ENCODE measurements at places on chromosomes 6 and 20. TPM values are rescaled to one million over a fixed set of nuclear protein-coding genes. Genes with fewer than 3 reads are reported as not detected.
A peak's percentile ranks its signal among the peaks of the same experiment; 100 is the strongest.

DNA sequence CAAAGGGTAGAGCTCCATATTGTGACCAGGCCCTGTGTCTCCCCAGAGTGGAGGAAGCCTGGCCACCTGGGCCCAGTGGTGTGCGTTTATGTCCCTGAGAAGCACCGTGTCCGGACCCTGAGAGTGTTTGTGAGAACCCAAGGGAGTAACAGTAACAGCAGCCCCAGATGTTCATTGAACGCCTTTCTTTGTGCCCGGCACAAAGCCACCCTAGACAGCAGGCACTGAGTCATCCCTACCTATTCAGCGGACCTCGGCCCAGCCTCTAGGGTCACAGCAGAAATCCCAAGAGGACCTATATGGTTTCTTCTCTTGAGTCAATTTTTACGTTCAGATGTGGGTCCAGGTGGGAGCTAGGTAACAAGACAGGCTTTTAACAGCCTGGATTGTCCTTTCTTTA is 24.5 kb downstream of the BCAS4 start:
- DNase-seq, result no peak

ID4 gene
- 4.6 TPM for polyA plus RNA-seq

PPP1R3G gene
- 0.28 TPM for polyA plus RNA-seq

DNA sequence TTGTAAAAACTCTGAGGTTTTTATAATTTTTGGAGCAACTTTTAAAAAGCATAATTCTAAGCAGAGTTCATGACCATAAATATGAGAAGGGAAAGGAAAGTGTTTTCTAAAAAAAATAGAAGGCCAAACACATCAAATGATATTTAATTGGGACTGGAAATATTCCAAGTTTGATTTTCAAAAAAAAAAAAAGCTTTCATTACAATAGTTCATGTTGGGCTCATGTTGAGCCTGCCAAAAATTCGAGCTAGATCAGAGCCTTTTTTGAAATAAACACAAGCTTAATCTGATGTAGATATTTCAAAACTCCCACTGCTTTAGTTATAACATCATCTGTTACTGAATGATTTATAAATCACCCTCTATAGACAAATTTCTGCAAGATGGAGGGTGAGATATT is 163.4 kb upstream of the DEFB112 start:
- DNase-seq, result no peak

CD83 gene
- polyA plus RNA-seq, result 0.54 TPM

DNA sequence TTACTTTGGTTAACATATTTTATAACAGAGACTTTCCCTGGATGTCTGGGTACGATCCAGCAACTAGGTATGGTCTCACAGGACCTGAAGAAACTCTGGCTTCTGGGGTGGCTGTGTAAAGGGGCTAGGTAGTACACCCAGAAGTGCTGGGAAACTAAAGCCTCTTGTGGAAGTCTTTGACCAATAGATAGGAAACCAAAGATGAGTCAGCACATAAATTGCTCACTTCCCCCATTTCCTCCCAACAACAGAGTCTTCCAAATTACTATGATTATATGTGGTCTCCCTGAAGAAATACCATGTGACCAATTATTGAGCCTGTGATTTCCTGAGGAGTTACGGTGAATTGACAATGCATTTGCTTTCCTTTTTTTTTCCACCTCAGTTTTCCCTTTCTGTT is 26.8 kb upstream of the TBX18 start:
- no peak for DNase-seq

COL9A3 gene
- 3.4 TPM for polyA plus RNA-seq

- DNase-seq, result peak; percentile 62
Observed at GRCh38 chr6:41049521-41049920, 3.5 kb upstream of the APOBEC2 start.

TMEM217 gene
- 0.38 TPM for polyA plus RNA-seq

MAVS gene
- 32.7 TPM for polyA plus RNA-seq

DNA sequence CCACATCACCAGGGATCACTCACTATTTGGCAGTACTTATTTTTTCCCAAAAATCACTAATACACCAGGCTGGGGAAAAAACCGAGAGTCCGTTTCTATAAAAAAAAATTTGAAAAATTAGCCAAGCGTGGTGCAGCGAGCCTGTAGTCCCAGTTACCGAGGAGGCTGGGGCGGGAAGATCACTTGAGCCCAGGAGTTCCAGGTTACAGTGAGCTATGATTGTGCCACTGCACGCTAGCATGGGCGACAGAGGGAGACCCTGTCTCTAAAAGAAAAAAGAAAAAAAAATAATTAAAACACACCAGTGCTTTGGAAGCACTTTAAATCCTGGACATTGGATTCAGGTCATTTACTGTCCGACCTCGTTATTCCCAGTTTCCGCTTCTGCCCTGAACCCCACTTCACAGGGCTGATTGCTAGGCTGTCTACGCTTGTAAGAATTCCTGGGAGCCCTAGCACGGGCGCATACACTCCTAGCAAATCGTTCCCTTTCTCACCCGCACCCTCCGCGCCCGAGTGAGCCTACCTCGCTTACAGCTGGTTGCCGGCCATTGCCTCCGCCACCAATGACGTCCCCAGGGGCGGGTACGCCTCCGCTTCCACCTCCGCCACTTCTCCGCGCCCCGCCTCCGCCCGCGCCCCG is at the start of gene TPMT:
Gene TPMT (minus strand): TSS at position 571 of the 643 bp plus-strand sequence. CDS start 5,950 bp downstream, outside the sequence.
- no peak for DNase-seq

TULP1 gene
- polyA plus RNA-seq, result not detected

CRIP3 gene
- 2.7 TPM for polyA plus RNA-seq

DNA sequence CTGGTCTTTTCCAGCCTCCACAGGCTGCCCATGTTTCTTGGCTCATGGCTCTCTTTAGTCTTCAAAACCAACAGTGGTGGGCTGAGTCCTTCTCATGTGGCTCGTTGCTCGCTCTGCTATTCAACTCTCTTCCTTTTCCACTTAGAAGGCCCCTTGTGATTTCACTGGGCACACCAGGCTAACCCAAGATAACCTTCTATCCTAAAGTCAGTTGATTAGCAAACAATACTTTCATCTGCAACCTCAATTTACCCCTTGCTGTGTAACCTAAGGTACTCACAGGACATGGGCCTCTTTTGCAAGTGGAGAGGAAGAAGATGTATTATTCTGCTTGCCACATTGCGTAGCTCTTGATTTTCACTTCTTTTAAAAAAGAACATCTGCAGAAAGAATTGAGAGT is 79.6 kb downstream of the UTRN start:
- no peak for DNase-seq

- DNase-seq, result no peak
Observed at GRCh38 chr6:166802401-166802800, 153.9 kb downstream of the RNASET2 start.

NEURL2 gene
- polyA plus RNA-seq, result 20.2 TPM

TPX2 gene
- polyA plus RNA-seq, result 21.8 TPM

GRCh38 chr20:25194333-25194972 is 1.1 kb upstream of the ENTPD6 start:
- no peak for DNase-seq

- no peak for DNase-seq
Observed at GRCh38 chr6:633611-634010, 23.3 kb downstream of the HUS1B start.

GRCh38 chr6:121504227-121504626 is 68.8 kb downstream of the GJA1 start:
- DNase-seq, result no peak

DNA sequence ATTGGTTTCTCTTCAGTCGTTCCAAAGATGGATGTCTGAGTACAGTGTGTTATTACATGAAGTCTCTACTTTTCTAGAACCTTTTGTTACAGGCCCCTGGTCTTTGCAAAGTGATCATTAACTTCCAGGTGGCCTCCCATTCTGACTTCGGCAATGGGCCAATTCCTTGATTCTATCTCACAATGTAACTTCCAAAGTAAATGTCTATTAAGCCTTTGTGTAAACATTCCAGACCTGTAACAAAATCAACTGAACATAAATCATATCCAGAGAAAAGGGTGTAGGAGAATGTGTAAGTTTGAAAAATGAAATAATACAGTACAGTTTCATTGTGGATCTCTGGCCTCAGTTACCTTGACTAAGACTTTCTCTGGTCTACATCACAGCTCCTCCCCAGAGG is 187.8 kb upstream of the JAG1 start:
- peak; percentile 67 for DNase-seq

KPNA5 gene
- polyA plus RNA-seq, result 1.6 TPM

- no peak for DNase-seq
Observed at GRCh38 chr6:87710090-87710489, 8.1 kb upstream of the AKIRIN2 start.

GRCh38 chr20:973785-974194 is 28.3 kb downstream of the RSPO4 start:
- DNase-seq, result peak; percentile 52

GRCh38 chr6:75428204-75428603 is 65.4 kb downstream of the FILIP1 start:
- DNase-seq, result no peak

PHACTR1 gene
- 2.8 TPM for polyA plus RNA-seq

- no peak for DNase-seq
Observed at GRCh38 chr20:35446356-35447078, 8.5 kb upstream of the GDF5 start.

DNA sequence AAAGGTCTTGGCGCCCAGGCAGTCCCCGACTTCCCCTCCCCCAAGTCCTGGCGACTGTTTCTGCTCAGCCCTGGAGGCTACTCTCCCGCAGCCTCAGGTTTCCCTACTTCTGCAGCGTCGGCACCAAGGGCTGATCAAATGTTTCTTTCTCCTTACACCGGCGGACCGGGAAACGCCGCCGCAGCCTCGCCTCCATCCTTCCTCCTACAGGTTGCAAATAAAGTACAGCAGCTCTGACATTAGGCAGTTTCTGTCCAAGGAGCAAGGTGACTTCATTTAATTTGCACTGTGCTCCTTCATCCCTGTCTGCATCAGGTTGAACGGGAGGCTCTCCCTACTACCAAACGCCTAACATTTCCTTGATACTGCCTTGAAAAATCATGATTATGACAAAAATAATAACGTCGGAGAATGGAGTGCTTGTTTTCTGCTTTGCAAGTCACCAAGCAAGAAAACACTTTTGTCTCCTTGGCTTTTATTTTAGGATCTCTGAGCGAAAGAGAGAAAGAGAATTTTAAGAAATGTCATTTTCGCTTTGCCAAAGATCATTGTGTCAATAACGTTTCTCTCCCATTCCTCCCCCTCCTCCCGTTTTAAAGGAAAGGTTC is 1.0 kb downstream of the CLIC5 start:
- DNase-seq, result peak; percentile 43

DNA sequence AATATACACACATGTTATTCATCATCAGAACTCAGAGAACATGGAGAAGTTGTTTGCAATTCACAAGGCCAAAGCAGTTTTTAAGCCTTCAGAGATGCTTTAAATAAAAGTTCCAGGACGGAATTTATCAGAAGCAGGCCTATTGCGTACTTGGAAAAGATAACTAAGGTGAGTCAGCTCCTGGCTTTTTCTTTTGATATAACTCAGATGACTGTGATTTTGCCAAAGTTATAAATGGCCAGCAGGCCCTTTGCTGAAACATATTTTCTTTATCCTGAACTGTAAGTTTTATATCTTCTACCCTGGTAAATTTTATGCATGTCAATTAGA is 55.0 kb upstream of the PLCB1 start:
- DNase-seq, result no peak

- no peak for DNase-seq
Observed at GRCh38 chr6:126380072-126380583, 40.2 kb downstream of the CENPW start.

UNC5CL gene
- 31.9 TPM for polyA plus RNA-seq

TREML2 gene
- polyA plus RNA-seq, result 0.10 TPM

DNA sequence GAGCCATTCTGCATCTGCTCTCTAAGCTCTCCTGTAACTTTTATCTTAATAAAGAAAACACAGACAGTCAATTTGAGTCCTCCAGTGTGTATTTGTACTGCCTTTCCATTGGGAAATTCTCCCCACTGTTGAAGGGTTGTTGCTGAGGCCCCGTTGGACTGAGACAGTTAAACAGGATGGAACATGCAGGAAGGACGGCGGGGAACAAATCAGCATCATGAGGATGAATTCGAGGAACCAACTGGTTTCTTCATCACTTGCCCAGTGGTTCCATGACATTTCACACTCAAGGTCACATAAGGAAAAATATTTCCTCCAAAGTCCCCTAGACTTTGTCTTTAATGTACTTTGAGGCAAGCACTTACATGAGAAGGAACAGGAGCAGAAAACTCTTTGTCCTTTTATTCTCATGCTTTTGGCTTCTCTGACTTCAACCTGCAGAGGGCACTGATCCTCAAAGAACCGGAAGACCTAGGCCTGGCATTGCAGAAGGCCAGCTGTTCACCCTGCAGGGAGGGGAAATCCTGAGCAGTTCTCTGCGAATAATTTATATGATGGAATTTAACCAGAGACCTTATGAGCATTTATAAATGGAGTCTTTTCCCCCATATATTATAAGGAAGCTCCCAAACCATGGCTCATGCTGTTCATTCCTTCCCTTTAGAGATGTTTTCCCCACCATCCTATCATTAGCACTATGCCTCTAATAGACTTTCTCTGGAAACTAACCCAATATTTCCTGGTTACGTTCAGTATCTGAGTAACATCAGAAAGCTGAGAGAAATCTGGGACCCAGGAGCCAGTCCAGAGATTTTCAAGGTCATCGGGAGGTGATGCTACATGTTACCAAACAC is 55.2 kb upstream of the ADGRF1 start:
- peak; percentile 87 for DNase-seq

POM121L2 gene
- not detected for polyA plus RNA-seq

GRCh38 chr6:36944650-36945049 is 9.9 kb upstream of the PI16 start:
- no peak for DNase-seq

CFAP61 gene
- polyA plus RNA-seq, result 0.18 TPM
